Stimulated activated CD8-positive, alpha-beta memory T cell treated with anti-CD3 and anti-CD28 coated beads, Interleukin-15, amount 100 ng/mL, for 4 hours (primary cell): ENCODE measurements at places on chromosomes 2 and 18.

DNA sequence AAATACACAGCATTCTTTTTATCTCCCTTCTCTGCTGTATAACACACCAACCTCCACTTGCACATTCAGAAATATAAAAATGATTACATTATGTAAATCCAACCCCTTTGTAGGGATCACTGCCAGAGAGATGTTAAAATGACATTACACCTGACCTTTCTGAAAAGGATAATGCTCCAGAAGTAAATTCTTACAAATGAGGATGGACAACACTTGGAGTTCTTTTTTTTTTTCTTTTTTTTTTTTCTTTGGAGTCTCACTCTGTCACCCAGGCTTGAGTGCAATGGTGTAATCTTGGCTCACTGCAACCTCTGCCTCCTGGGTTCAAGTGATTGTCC is 20.3 kb upstream of the AGFG1 start:
- DNase-seq = no peak

GRCh38 chr2:213246497-213247281 is 37.6 kb upstream of the SPAG16 start:
- peak; percentile 8 for DNase-seq

DNA sequence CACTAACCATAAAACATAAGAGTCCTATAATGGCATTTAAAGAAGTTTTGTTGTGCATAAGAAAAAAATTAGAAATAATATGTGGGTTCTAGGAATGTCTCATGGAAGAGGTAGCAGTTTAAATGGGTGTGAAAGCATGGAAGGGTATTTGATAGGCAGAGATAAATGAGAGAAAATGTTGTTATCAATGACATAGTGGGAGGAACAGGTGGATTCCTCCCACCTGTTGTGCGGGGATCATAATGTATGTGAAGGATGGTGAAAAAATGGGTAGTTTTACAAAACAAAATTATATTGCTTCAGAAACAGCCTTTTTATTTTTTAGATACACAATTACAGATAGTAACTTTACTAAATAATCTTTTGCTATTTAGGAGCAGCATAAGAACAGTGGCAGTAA is 41.7 kb downstream of the RIT2 start:
- DNase-seq = no peak

DNA sequence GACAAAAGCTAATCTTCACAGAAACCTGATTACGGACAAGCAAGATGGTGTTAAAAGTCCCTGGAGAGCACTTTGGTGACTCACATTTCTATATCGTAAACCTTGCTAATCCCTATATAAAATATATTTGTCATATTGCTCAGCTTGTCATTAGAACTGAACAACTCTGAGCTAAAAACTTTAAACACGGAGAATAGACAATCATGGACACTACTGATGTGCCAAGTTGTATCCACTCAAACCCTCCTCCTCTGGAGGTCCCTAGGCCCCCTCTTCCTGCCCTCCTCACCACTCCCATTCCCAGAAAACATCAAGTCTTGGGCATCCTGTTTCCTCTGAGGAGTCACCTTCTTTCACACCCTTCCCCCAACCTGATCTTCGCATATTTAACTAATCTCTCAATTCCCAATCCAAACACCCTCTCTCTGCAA is 138.7 kb upstream of the PID1 start:
- no peak for DNase-seq

DNA sequence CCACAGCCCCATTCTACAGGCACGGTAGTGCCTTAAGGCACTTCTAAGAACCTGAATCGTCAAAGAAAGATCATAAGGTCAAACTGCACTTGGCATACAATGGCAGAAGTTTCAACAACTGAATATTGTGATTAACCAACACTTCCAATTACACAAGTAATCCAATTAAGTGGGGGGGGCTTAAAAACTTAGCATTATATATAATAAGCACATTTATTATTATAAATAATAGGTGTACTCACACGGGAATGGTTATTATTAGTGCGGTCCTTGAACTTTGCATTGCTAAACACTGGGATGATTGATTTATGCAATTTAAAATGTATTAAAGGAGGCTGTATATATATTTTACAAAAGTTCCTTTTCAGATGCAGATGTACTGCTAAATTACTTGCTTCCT is 7.6 kb downstream of the APCDD1 start:
- no peak for DNase-seq

DNA sequence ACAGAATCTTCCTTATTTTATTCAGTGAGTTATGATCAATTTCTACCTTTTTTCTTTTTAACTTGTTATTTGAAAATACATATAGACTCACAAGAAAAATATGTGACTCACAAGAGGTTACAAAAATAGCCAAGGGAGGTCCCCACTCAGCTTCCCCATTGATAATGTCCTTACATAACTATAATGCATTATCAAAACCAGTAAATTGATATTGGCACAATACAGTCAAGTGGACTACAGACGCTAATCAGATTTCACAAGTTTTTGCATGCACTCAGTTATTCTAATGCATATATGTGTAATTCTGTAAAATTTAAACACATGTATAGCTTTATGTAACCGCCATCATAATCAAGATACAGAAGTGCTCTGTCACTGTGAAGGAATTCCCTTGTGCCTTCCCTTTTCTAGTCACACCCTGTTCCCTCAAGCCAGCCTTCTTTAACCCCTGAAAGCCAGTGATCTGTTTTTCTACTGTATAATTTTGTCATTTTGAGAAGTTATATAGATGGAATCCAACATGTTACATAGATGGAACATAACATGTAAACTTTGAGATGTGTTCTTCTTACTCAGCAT is 118.4 kb downstream of the ALMS1 start:
- no peak for DNase-seq

- no peak for DNase-seq
Measured at GRCh38 chr2:218607436-218608115, at the start of gene PLCD4. Gene PLCD4 (plus strand): TSS chr2:218607899. CDS start chr2:218615740, 7,841 bp downstream.
